WTC11 (cell line): ENCODE measurements at places on chromosomes 2 and 18. TPM values are rescaled to one million over a fixed set of nuclear protein-coding genes. Genes with fewer than 3 reads are reported as not detected.

DNA sequence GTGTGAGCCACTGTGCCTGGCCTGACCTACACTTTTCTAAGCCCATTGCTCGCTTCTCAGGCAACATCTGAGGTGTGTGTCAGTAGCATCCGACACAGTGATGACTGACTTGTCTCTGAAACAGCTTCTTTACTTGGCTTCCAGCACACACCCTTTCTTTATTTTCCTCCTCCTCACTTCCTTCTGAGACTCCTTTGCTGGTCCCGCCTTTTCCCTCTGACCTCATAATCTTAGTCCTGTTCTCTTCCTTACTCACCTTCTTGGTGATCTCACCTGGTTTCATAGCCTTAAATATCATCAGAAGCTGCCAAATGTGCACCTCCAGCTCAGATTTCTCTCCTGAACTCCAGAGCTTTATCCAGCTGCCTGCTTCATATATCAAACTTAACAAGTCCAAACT, 66.6 kb upstream of the PELI1 start:
- no peaks in the 10 kb centered on the region for H3K36me3 ChIP-seq
- peaks cover 38% of the 10 kb centered on the region for H3K4me1 ChIP-seq
- 0 out of 2 replicates have a peak, but pooled peaks cover 2% of the 10 kb centered on the region for H3K27me3 ChIP-seq
- H3K27ac ChIP-seq, result no peak overlapping the region

ATP9B gene
- 17.7 to 19.0 TPM (median 18.6 TPM) in 3 replicates for total RNA-seq

DNA sequence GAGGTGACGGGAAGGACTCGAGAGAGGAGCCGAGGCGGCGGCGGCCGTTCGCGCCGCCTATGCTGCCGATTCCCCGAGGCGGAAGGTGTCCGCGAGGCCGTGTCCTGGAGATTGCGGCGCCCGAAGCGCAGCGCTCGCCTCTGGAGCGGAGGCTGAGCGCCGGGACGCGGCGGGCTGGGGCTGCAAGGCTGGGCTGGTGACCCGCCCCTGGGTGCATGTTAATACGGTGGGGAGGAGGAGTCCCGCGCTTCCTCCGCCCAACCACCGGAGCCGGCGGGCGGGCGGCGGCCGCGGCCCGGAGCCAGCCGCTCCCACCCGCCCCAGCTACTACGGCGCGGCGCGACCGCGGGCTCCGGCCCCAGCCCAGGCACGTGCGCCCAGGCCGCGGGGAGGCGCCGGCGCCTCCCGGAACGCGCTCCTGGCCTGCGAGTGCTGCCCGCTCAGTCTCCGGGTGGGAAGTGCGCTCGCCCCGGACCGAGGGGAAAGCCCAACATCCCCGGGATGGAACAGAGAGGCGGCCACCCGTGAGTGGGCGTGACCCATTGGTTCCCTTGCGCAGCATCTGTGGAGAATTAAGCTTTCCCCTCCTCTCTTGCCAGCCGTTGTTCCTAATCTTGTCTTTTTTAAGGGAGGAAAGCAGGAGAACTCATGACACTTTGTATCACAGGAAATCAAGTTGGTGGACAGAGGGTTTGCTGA, at the start of gene DLGAP1:
Gene DLGAP1 (minus strand): TSS at position 195 of the 699 bp plus-strand sequence.
- H3K36me3 ChIP-seq, result no peaks in the 10 kb centered on the region
- peaks cover 31% of the 10 kb centered on the region for H3K4me1 ChIP-seq
- peak; percentile 83 for DNase-seq
- peak within 1 kb of the TSS; percentile 89 for H3K4me3 ChIP-seq

- H3K4me1 ChIP-seq, result 0 out of 2 replicates have a peak, but pooled peaks cover 3% of the 10 kb centered on the region
- H3K36me3 ChIP-seq, result peaks cover 23% of the 10 kb centered on the region
- DNase-seq, result peak; percentile 75
- no peak overlapping the region for H3K27ac ChIP-seq
These were observed 66.3 kb upstream of the GLI2 start for GRCh38 chr2:120669121-120669952.

FKBP1B gene
- total RNA-seq, result 58.6 to 83.9 TPM (median 74.8 TPM) in 3 replicates
